ENCODE measurements at places on chromosomes 2 and 18.

DNA sequence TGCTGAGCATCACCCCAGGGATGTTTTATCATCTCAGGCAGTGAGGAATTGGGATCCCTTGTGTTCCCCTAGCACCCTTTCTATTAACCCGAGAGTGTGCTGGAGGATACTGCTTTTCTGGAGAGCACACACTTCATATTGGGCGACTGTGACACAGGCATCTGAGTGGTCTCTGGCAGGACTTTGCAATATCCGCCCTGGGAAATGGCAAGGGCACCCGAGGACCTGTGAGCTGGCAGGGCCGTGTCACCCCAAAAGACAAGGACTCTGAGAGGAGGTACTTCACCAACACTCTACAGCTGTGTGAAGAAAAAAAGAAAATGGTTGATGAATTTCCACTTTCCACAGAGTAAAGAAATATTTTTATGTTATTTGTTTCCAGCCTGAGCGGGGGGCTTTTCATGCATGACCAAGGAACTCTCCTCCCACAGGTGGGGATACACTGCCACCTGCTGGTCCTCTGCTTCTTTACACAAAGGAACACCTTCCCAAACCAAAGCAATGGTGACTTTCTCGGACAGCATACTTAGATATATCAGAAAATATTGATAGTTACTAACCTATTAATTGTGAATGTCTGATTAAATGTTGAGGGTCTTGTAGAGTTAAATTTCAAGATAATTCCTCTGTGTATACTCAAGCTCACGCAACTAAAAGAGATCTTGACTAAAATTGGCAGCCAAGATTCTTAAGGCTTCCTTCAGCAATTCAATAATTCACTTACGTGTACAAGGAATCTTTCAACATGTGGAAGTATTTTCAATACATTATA, 45.9 kb upstream of the REG3G start:
- DNase-seq, result no peak

DNA sequence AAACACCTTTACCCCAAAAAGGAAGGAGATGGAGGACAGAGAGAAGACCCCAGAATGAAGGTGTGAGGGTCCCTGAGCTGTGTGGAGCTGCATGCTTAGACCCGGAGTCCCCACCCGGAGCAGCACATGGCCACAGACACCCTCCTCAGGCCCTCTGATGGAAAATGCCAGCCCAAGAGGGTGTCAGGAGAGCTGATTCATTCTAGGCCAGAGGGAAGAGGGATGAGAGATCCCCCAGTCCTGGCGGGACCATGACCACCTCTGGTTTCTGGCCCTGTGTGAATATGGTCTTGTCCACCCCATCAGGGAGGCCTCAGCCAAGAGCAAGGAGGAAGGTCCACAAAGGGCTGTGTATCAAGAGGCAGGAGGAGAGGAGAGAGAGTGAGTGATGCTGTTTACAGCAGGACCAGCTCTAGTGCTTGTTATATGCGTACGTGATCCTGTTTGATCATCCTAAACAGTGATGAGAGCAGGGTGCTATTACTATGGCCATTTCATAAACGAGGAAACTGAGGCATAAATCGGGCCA, 186.6 kb upstream of the HAAO start:
- no peak for DNase-seq

DNA sequence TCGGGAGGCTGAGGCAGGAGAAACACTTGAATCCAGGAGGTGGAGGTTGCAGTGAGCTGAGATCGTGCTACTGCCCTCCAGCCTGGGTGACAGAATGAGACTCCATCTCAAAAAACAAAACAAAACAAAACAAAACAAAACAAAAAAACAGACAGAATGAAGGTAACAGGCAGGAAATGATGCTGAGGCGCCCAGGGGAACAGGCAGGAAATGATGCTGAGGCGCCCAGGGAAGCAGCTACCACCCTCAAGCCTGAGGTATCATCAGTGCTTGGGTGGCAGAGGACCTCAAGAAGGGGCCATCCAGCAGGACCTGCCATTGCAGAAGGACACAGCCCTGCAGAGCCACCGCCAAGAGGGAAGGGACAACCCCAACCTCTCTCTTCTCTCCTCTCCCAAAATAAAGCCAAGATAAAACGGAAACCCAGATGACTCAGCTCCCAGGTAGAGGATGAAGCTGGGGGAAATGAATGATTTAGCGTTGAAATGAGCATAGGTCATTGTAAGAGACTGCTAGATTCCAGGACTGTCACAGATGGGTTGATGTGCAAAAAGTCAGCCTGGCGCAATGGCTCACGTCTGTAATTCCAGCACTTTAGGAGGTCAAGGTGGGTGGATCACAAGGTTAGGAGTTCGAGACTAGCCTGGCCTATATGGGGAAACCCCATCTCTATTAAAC, 19.3 kb downstream of the SOWAHC start:
- no peak for DNase-seq

DNA sequence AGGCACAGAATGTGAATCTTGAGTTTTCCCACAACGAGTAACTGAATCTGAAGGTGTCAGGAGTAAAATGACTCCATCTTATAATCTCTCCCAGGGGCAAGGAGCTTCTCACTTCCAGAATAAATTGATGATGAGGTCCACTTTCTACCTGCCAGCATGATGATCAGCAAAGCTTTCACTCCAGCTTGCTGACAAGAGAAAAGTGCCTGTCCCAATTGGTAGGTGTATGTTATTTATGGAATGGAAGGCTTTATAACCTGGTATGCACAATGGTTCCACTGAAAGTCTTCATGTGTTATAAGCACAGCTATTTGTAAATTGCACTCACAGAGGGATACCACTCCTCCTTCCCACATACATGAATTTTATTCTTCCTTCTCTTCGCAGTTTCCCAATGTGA, 401.0 kb upstream of the UBE2E3 start:
- DNase-seq, result no peak

DNA sequence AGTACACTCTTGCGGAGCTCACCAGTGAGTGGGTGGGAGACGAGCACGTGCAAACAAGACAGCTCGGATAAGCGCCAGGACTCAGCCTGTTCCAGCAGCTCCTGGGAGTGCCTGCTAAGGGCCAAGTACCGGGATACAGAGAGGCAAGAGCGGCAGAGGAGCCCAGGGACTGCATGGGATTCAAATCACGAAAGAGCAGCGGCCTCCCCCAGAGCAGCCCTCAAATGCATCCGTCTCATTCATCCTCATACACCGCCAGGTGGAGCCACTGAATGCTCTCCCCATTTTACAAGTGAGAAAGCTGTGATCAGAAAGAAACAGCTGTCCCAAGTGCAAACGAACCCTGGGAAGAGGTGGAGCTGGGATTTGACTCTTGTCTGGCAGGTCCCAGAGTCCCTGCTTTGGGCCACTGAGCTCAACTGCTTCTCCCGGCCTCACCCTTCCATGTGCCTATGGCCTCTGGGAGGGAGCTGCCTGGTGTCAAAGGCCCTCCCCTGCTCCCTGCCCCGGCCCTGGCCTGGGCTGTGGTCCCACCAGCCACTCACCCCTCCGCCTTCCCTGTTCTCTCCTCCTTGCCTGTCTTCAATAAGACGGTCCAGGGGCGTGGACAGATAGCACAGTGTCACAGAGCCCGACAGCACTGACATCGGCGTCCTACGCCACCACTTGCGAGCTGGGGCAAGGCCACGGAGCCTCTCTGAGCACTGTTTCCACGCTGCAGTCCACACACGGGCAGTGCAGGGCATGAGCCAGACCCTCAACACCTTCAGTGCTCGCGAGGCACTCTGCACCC, 72.8 kb upstream of the TAF1B start:
- peak; percentile 41 for DNase-seq

DNA sequence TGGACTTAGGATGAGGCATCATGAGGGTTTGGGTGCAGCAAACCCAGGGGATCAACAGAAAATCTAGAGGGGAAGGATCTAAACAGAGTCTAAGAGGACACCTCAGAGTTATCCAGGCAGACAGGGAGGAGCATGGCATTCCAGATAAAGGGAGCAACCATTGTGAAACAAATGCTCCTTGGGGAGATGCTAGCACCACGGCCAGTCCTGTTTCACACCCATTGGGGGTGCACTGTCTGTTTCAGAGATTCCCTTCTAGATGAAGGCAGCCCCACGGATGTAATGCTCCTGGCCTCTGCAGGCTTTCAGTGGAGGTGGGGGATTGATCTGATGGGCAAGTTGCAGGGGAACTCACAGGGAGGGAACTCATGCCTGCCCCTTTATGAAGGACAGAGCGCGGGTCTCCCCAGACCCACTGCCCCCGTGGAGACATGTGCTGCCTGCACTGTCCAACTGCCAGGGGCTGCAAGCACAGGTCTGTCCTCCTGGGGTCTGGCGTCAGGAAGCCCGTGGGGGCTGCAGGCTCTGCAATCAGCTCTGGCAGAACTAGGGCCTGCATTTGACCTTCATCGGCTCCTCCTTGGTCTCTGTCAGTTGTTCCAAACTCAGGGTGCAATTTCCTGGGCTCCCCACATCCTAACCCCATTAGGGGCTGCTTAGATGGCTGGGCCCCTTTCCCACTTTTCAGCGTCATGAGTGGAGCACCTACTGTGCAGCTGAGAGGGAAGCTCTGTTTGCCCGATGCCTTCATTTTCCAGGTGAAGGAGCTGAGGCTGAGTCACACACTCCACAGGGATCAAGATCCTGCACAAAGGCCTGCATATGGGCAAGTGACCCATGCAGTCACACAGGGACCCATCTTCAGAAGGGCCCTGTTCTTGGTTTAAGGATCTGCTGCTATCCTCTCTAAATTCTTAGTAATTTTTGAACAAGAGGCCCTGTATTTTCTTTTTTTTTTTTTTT, 163.4 kb downstream of the ARL4C start:
- no peak for DNase-seq

GRCh38 chr2:43939695-43940256, 56.0 kb downstream of the LRPPRC start:
- DNase-seq, result no peak

GRCh38 chr2:101753720-101754490, 56.4 kb downstream of the MAP4K4 start:
- DNase-seq, result no peak
